ENCODE measurements at places on chromosomes 7 and 10.

GRCh38 chr7:5177060-5177459 is 13.0 kb upstream of the WIPI2 start:
- no peak for DNase-seq

DNA sequence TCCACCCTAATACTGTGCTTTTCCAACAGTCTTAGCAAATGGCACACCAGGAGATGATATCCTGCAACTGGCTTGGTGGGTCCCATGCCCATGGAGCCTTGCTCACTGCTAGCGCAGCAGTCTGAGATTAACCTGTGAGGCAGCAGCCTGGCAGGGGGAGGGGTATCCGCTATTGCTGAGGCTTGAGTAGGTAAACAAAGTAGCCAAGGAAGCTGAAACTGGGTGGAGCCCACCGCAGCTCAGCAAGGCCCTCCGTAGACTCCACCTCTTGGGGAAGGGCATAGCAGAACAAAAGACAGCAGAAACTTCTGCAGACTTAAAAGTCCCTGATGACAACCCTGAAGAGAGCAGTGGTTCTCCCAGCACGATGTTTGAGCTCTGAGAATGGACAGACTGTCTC is 399.0 kb downstream of the CCSER2 start:
- DNase-seq: no peak

DNA sequence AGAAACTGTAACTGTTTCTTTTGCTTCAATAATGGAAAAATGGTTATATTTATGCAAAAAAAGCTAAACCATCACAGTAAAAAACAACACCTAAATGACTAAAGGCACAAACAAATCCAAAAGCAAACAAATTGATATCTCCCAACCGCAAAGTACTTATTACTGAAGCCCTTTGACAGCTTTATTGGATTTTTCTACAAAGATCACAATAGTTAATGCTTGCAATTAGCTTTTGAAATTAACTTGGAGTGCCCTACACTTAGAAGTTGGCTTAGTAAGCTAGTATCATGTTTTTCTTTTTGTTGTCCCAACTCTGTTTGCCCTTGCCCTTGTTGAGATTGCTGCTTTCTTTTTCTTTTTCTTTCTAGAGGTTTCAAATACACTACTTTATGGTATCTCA is 257.5 kb downstream of the INHBA start:
- no peak for DNase-seq

- no peak for DNase-seq
Measured at GRCh38 chr10:126499744-126500143, 111.5 kb upstream of the ADAM12 start.

- no peak for DNase-seq
Measured at GRCh38 chr10:22685926-22686325, 28.5 kb downstream of the PIP4K2A start.

DNA sequence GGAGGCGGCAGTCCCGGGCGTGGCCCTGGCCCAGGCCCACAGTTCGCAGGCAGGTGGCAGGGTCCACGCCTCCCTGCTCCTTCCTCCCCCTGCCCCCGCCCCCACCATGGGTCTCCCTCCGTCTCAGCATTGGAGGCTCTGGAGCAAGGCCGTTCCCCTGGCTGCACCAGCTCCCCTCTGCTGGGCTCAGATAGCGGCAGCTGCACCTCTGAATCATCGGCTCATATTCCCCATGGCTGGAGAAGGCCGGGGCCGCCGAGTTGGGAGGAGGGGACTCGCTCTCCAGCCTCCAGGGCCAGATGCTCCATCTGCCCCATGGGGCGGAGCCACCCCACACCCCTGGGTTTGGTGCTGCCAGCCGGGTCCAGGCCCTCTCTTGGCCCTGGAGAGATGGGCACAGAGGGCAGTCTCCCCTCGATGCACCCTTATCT is 145.0 kb downstream of the ELFN1 start:
- DNase-seq: no peak

All from stimulated activated CD8-positive, alpha-beta memory T cell treated with anti-CD3 and anti-CD28 coated beads, Interleukin-2, amount 100 ng/mL, for 1 hour (primary cell).